ENCODE measurements at places on chromosomes 13 and 19.

GRCh38 chr13:42377640-42378382, 105.9 kb downstream of the AKAP11 start:
- no peak for DNase-seq

GRCh38 chr13:102693250-102693649, 1.6 kb downstream of the METTL21C start:
- DNase-seq = no peak

DNA sequence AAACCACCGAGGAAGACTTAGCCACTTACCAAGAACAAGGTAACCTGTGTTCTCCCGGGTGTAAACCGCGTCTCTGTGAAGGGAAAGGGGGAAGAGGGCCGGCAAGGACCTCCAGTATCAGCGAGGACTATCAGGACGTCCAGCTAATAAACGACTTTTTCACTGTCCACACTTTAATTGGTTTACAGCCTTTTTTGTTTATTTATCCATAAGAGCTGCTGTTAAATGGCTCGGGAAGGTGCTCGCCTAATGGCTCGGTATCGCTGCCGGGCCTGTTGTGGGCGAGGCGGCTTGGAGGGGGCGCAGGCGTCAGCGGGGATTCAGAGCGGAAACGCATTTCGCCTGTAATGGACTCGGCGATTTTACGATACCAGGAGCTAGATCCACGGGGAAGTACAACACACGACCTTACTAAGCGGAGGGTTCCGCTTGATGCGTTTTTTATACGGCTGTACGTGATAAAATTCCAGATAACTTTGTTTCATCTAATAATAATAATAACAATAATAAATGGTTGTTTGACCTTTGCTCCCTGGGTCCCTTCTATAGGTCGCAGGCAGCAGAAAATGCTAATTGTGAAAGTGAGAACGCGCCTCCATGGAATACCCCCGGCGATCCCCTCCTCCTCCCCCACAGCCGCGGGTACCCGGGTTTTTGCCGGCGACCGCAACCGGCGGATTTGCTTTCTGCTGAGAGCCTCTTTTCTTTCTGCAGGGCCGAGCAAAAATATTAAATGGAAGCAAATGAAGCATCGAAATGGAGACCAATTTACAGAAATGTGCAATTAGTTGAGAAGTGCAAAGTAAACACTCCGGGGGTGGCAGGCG, 2.5 kb upstream of the PDX1 start:
- DNase-seq = no peak

- DNase-seq = no peak
Observed at GRCh38 chr19:2758601-2759313, 18.9 kb upstream of the SLC39A3 start.

DNA sequence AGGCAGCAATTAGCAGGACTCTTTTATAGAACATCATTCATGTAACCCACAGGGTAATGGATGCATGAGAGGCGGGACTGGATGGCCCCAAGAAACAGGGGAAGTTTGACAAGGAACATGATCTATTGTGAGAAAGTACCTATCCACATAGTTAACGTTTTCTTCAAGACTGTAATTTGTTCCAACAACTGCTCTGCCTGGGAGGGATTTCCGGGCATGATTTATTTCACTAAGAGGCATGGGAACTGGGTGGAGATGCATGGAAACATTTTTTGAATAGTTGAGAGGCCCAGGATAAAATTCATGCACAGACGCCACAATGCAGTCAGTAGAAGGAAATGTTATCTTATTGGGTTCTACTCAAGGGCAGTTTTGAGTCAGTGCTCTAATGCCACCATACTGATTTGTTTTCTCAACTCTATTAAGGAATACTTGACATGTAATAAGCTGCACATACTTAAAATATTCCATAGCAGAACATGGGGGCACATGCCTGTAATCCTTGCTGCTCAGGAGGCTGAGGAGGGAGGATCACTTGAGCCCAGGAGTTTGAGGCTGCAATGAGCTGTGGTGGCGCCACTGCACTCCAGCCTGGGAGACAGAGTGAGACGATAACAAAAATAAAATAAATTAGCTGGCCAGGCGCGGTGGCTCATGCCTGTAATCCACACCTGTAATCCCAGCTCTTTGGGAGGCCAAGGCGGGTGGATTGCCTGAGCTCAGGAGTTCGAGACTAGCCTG, 9.9 kb upstream of the ATG4D start:
- no peak for DNase-seq

DNA sequence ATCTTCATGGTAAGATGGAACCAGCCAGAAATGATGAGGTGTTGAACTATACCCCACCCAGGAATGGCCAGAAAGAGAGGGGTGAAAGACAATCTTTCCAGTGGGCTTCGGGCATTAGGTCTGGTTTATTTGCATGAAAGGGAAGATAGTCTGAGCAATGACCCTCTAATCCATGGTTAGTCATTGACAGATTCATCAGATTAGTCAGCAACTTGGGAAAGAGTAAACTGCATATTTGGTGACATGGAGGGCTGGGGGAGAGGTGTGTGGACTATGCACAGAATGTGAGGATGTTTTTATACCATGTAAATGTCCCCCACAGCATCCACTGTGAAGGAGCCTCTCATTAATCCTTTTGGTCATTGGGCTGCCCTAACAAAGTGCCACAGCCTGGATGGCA, 30.1 kb upstream of the USP12 start:
- no peak for DNase-seq

DNA sequence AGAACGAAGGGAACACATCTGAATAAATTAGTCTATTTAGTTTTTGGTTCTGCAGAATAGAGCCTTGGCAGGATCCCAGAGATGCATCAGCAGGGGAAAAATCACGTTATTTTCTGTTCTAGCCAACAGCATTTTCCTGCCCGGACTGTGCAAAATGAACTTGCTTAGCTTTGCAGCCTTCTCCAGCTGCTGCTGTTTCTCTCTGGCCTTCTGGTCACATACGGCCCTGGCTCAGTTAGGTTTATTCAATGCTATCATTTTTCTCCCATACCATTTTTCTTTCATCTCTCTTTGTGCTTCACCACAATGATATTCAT, 110.4 kb upstream of the KL start:
- DNase-seq = no peak

GRCh38 chr19:1167687-1168571, 6.1 kb downstream of the SBNO2 start:
- DNase-seq = no peak

DNA sequence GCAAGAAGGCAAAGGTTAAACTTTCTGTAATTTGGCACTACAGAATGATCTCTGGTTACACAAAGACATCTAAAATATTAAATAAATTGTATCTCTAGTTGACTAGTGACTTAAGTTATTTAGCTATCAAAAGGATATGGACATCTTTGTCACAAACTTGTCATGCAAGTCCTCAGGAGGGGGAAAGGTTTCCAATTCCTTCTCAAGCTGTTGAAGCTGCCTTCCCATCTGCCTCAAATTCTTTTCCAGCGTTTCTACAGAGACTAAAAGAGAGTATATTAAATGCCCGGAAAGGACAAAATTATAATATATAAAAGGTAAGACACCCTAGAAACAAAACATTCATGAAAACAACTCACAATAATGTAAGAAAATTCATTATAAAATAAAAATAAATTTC, 324.5 kb downstream of the DIAPH3 start:
- no peak for DNase-seq

DNA sequence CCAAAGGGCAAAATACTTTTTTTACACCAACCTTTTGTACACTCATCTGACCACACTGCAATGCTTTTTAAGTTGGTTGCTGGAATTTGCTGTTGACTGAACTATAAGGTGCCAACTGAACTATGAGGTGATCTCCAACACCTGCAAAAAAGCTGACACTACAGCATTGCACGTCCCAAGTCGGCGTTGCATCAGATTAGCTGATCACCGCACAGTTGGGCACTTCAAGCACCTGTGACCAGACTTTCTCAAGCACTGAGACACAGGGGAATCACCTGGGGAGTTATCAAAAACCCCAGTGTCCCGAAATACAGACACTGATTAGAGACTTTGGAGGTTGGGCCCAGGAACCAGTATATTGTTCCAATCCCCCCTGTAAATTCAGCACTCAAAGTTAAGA, 1.1 kb downstream of the NLRP11 start:
- no peak for DNase-seq

- DNase-seq = no peak
Observed at GRCh38 chr13:62846302-62846701, 1430.7 kb upstream of the PCDH20 start.

Measured in stimulated activated CD4-positive, alpha-beta T cell treated with anti-CD3 and anti-CD28 coated beads, Interleukin-4, amount 100 ng/mL, for 1 hour (primary cell).